ENCODE measurements at places on chromosomes 2 and 18.

GRCh38 chr18:62485684-62486083 is 37.1 kb upstream of the ZCCHC2 start:
- DNase-seq: no peak

GRCh38 chr2:53636596-53636995 is 131.0 kb upstream of the CHAC2 start:
- no peak for DNase-seq

DNA sequence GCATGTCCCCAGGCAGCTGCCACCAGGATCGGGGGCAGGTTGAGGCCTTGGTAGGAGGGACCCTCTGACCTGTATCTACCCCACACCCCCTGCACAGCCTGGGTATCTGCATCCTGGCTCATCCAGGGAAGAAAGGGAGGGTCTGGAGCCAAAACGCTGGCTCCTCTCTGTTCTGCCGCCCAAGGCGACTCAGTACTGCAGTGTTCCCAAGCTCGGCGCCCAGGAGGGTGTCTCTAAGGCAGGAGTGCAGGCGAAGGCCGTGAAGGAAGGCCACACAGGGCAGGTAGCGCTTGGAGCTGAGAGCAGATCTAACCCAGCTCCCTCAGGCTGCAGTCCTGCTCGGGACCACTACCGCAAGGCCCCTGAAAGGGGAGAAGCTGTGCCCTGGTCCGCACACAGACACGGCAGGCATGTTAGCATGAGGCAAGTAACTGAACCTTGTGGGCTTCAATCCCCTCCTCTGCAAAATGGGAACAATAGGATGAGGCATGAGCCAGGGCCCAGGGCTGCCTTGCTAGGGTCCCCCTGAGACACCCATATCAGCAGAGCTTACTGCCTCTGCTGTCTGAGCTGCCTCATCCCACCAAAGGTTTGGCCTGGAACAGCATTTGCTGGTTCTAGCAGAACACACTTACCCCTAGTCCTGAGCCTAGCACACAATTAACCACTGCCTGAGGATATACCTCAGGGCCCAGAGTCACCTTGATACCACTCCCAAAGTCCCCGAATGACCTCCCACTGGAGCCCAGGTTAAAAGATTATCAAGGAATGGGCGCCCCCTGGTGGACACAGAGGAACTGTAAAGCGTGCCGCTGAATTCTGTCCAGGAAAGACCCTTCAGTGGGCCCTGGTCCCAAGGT is 6.5 kb downstream of the PTMA start:
- peak; percentile 56 for DNase-seq

DNA sequence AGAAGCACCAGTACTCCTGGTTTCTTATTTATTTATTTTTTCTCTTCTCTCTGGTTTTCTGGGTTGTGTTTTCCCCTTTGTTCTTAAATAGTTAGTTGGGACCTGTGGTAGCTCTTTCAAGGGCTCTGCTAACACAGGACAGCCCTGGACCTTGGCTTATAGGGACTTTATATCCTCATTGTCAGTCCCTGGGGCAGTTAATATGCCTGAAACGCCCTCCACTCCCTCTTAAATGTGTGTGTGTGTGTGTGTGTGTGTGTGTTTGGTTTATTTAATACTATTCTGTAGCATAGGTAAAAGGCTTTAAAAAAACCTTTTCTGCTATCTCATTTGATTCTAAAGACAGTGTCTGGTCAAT is 54.6 kb downstream of the GATA6 start:
- DNase-seq: no peak

DNA sequence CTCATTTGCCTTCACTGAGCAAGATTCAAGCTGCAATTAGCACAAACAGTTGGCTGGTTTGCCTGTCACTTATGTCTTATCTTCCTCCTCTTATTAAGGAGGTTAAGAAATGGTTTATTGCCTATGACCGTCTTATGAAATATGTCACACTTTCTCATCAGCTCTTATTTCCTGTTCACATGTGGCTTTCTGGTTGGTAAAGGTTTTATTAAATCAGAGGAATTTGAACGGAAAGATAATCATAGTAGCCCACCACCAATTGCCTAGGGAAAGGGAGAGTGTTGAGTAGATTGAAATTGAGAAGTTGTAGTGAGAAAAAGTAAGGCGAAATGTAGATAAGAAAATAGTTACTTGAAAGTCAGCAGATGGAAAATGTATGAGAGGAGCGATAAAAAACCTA is 4.2 kb upstream of the IL1R1 start:
- no peak for DNase-seq

- no peak for DNase-seq
Observed at GRCh38 chr18:53148123-53148522, 808.1 kb downstream of the DCC start.

GRCh38 chr18:48838921-48839818 is 111.6 kb downstream of the SMAD7 start:
- DNase-seq: no peak

DNA sequence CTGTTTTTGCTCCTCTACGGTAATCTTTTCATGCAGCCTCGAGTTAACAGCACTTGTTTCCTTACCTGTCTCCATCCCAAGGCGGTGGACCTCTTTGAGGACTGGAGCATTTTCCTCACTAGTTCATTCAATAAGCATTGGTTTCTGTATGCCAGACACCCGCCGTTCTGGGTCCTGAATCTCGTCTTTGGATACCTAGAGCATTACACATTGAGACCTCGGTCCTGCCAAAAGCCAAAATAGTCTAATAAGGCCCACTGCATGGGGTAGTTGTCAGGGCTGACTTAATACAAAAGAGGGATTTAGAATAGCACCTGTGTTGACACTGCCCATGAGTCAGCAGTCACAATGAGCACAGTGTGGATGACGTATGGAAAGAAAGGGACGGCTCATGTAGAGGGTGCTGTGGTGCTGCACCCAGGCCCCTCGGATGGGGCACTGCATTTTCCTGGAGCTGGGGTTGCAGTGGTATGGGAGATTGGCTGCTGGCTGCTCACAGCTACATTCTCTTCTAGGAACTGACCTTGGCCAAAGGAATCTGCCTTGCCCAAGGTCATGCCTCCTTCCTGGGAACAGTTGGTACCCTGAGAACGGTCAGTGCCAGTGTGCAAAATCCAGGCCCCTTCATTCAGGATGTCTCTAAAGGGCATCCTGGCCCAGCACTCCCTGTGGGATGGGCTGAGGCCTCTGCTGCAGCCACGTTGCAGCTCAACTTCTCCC is 126.9 kb upstream of the NCK2 start:
- DNase-seq: no peak

DNA sequence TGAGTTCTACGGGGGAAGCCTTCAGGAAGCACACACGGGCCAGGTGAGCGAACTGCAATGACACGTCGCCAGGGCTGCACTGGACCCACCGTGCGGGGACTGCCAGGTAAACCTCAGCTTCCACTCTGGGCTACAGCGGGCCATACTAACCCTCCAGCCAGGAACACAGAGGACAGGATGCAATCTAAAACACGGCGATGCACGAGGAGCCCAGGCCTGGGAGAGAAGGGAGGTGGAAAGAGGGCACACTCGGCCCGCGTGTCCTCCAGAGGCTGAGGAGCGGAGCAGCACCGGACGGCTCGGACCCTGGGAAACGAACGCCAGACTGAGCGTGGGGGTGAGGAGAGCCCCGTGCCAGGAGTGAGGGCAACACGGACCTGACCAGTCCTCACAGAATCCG is 69.3 kb downstream of the HDAC4 start:
- DNase-seq: no peak

DNA sequence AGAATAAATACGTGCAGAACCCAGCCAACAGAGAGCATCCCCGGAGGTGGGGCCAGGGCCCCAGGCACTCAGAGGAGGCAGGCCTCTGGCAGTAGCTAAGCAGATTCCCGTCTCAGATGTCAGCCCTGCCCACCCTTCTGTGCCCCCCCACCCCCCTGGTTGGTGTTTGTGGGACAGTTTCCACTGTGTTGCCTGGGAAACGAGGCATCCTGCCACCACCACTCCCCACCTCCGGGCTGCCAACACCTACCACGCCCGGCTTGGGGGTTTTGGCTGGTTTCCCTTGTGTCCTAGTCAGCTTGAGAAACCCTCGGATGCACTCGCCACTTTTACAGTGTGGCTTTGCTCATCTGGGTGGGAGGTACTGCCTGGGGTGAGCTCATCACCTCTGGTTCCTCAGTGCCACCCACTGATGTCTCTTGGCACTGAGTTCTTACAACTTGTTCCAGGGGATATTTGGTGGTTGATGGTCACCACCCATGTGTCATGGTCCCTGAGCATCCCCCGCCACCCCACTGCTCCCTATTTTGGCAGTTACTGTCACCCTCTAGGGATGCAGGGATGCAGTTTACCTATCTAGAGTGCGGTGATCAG is 72.4 kb upstream of the YWHAQ start:
- DNase-seq: peak; percentile 66

- no peak for DNase-seq
Observed at GRCh38 chr2:151459358-151459757, 49.7 kb downstream of the RIF1 start.

DNA sequence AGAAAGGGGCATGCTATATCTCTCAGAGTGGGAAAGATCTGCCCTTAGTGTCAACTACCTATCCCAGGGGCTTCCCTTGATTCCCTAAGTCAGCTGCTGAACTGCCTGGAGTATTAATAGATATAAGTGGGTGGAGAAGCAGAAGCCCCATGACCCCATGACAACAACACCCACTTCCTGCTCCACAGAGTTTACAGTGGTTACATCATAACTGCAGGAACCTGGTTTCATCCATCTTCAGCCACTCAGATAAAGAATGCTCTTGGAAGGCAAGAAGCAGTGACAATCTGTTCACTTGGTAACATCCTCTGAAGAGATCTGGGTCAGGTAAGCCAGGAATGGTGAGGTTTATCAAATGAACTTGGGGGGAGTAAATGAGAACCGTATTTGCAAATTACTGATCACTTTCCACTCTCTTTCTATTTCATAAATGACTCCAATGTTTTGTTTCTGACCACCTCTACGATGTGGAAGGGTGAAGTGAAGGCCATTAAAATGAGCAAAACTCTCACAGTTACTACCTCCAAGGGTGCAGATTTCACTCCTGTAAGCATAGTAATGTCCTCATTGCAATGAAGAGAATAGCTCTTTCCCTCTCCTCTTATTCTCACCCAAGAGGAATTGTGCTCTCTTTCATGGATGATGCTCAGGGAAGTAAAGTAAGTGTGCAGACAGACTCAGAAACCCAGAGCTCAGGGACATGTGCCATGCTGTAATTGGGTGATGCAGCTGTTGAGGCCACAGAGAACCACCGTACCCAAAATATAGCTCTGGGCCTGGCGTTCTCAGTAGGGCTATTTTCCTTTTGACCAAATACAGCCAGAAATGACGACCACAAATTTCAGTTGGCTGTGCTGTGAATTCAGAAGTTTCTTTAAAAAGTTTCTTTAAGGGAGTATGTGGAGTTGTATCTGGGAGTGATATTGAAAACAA is 192.8 kb upstream of the APCDD1 start:
- no peak for DNase-seq

All from stimulated activated CD4-positive, alpha-beta T cell treated with anti-CD3 and anti-CD28 coated beads, Interleukin-15, amount 100 ng/mL, for 1 hour (primary cell).